ENCODE measurements at places on chromosomes 4 and X.

DNA sequence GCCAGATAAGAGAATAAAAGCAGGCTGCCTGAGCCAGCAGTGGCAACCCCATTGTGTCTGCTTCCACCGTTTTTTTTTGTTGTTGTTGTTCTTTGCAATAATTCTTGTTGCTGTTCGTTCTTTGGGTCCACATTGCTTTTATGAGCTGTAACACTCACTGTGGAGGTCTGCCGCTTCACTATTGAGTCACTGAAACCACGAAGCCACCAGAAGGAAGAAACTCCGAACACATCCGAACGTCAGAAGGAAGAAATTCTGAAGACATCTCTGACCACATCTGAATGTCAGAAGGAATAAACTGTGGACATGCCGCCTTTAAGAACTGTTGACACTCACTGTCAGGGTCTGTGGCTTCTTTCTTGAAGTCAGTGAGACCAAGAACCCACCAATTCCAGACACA is 110.5 kb downstream of the PCDH18 start:
- no peak for DNase-seq

GRCh38 chr4:67055319-67055718 is 490.0 kb downstream of the CENPC start:
- no peak for DNase-seq

GRCh38 chr4:102871772-102872171 is 3.0 kb downstream of the CISD2 start:
- no peak for DNase-seq

DNA sequence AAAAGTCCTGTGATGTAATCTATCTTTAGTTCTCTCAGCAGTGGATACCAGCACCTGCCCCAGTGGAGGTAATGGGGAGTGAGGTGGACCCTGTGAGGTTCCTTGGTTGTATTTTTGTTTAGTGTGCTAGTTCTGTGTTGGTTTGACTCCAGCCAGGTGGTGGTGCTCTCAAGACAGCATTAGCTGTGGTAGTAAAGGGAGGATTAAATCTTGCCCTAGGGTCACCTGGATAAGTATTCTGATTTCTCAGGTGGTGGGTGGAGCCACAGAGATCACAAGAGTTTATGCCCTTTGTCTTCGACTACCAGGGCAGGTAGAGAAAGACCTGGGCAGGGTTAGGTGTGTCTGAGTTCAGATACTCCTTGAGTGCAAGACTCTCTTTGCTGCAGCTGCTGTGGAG is 176.3 kb upstream of the EDA2R start:
- no peak for DNase-seq

- DNase-seq: peak; percentile 43
Observed at GRCh38 chr4:68797618-68798017, 18.2 kb upstream of the UGT2B10 start.

DNA sequence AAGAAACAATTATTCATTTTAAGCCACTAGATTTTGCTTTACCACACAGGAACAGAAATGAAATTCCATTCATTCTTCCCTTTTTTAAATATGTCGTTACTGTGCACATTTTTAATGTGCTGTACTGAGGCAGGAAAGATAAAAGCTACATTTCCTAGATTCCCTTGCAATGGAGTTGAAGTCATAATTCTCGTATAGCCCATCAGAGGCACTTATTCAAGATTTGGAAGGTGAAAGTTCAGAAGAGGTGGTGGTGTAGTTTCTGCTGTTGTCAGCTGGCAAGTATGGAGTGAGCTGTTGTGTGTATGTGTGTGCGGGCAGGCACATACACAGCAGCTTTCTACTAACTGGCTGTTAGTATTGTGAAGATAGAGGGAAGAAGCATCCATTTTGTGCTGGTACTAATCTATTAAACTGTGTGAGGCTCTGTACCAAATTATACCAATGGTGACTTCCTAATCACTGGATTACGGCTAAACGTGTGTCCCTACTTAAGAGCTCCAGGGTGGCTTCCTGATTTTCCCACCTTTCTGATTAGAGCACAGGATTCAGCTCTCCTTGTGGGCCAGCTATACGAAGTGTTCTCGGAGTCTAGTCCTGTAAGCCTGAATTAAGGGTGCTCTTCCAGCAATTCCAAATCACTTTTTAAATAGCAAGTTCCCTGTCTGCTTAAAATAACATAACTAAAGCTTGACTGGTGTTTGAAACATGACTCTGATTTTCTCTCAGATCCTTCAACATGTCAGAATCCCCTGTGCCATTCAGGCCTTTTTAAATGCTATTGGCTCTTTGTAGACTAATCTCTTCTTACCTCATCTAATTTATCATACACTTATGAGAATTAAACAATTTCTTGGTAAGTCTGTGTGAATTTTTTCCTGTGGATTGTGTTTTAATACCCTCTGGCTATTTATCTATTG is 43.8 kb downstream of the PDS5A start:
- no peak for DNase-seq

- DNase-seq: no peak
Observed at GRCh38 chrX:9578083-9578779, 113.4 kb downstream of the TBL1X start.

DNA sequence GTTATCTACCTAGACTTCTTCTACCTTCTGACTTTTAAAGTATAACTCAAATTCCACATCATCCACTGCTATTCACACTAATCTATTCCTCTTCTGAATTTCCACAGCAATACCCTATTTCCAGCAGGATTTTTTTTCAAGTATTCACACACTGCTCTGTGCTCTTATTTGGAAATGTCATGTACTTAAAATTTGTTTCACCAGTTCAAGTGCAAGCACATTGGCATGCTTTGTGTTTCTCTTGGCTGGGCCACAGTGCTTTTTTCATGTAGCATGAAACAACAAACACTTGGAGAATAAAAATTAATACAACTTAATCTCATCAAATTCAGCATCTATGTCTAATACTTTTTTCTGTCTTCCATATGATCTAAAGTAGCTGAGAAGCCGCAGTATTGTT is 161.8 kb upstream of the PCDH18 start:
- DNase-seq: no peak

DNA sequence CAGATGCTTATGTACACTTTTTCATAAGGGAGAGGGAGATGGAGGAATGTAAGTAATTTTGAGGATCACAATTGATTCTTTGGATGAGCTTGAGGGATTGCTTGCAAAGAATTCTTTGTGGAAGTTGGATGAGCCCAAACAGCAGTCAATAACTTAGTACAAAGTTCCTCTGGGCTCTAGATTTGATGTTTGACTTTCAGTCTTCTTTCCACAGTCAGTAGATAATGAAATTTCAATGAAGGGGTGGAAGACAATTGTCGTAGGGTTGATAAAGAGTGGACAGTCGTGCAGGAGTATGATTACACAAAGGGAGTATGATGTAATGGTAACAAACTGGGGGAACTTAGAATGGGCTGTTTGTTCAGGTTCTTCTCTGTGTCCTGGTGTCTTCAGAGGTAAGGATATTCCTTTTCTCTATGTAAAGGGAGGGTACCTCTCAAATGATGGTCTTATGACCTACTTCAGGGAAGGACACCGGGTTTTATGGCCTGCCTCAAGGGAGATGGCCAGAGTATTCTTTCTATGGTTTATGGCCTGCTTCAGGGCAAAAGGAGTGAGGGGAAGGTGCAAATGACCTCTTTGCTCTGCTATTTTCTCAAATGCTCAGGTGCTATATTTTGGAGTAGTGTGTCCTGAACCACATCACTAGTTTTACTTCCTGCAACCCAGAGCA is 1.7 kb upstream of the ABRAXAS1 start:
- no peak for DNase-seq

DNA sequence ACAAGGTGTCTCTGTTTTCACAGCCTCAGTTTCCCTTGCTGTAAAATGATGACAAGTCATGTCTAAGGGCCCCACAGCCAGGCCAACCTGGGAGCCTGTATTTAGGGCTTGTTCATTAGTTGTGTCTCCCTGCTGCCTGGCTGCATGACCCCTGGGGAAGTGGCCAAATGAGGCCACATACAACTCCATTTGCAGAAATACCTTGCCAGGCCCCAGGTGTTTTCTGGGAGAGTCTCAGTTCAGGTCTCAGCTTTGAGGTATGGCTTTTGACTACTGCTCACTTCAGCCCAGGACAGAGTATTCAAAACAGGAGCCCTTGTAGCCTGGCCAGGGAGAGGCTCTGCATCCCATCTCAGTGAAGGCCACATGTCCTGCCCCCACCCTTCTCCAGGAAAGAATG is 202.5 kb upstream of the MAMLD1 start:
- no peak for DNase-seq

- DNase-seq: no peak
Observed at GRCh38 chr4:26787461-26788340, 72.9 kb upstream of the STIM2 start.

DNA sequence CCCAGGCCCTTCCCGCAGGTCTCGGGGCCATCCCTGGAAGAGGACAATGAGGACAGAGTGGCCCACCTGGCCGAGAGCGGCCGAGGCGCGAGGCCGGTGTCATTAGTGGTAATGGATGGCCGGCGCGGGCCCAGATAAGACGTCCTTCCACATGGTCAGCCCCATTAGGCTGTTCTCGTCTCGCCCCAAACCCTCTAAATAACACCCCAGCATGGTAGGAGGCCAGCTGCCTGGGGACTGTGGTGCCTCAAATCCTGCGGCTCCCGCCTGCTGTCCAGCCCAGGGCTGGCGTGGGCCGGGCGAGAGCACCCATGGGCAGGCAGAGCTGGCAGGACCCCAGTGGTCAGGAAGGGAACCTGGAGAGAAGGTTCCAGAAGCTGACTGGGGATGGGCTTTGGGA is 121.7 kb downstream of the FAM53A start:
- DNase-seq: no peak

DNA sequence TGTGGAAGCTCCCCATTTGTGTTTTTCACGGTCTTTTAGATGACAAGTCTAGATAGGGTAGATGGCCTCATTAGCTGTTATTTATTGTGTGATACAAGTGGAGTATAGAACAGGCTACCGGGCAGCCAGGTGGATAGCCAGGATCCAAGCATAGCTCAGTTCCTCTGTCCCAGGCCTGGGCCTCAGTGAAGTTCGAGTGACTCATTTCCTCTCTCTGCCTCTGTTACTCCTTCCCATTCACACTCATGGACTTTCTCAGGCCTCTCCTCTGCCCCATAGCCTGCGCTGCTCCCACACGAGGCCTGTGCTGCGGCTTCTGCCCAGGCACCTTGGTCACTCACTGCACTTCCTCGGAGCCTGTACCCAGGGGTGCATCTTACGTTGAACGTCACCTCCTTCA is 54.5 kb downstream of the TENM3 start:
- no peak for DNase-seq

- no peak for DNase-seq
Observed at GRCh38 chrX:150217609-150218008, 145.5 kb upstream of the MAMLD1 start.

DNA sequence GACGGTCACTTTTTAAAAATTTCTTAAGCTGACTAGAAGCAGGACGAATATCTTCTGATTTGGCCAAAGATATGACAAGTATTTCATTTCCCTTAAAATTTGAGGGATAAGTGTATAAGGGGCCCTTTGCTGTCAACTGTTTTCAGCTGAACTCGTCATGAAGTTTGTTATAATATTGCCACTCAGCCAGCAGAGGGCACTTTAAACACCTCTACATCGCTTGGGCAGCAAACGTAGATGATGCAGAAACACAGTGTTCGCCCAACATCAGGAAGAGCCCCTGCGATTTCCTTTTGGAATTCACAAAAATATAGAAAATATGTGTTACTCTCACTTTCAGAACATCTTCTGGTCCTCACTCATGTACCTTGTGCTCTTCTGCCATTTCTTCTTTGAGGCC is 435.7 kb upstream of the FMR1 start:
- DNase-seq: no peak

DNA sequence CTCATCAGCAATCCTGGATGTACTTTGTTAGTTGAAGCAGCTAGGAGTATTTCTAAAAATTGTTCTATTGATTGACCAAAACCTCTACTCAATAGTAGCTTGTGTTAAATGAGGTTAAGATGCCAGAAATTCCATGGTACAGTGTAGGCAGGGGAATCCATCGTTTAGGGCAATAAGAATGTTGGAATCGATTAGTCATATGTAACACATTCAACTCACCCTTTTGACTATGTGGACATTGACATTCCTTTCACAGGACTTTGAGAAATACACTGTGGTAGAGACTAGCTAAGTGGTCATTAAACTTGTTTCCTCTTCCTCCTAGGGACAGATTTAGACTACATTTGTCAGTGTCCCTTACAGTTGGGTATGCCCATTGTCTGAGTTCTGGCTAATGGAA is 40.2 kb downstream of the KDM5C start:
- DNase-seq: no peak

DNA sequence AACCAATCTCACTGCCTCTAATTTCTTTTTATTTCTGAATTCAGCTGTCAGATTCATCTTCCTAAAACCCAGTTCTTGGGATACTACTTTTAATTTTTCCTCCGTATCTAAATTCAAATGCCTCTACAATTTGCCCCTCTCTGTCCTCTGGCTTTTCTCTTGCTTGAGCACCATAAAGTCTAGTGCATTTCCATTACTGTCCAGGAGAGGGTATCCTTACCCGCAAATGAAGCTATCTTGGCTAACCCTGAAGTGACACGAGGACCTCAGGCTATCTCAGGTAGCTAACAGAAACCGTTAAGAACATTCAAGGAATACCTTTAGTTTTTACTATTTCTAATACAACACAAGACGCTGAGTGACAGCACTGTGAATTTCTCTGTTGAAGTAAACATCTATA is 49.4 kb upstream of the PRR32 start:
- DNase-seq: peak; percentile 28

GRCh38 chr4:77911091-77911490 is 48.5 kb downstream of the MRPL1 start:
- no peak for DNase-seq

GRCh38 chrX:31800219-31800618 is 728.4 kb upstream of the FTHL17 start:
- no peak for DNase-seq

- no peak for DNase-seq
Observed at GRCh38 chrX:121546317-121546716, 498.9 kb downstream of the GLUD2 start.

DNA sequence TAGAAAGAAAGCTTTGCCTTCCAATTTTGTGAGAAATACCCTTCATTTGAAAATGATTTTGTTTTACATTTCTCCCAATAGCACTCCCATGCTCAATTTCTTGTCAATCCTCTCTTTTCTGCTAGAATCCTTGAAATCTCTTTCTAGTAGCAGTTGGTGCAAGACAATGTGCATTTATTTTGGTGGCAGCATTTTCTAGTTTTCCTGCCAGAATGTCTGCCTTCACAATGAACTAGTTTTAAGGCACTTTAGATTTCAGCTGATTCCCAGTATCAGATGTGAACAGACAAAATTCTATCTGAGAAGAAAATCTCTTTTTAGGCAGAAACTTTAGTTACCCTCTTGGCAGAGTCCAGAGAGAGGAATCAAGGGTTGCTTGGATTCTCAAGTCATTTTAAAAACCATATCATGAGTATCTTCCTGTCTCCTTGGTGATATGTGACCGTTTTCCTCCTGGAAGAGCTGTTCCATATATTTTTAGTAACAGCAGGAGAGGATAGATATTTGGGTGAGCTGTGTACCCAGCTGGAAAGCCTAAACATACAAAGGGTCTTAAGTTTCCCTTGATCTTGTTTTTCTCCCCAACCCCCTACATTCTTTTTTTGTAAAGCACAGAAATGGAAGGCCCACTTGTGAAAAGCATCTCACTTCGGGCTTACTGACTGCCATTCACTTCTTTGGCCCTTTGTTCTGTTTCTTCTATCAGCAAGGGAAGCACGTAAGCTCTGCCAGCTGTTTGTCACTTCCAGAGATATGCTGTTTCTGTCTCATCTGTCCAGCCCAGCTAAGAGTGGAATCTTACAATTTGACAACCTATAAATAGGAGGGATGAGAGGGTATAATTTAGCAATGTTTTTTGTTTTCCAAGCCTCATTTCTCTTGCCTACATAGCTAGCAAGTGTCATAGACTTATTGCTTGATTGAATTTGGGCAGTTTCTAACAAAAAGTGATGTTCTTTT is 38.7 kb downstream of the TSPAN7 start:
- no peak for DNase-seq

GRCh38 chr4:103032574-103032973 is 13.1 kb upstream of the SLC9B1 start:
- peak; percentile 8 for DNase-seq
